ENCODE measurements at places on chromosomes 7 and 10. TPM values are rescaled to one million over a fixed set of nuclear protein-coding genes. Genes with fewer than 3 reads are reported as not detected.
A peak's percentile ranks its signal among the peaks of the same experiment; 100 is the strongest.

ZNF853 gene
- 16.6 TPM for polyA plus RNA-seq

ADRB1 gene
- polyA plus RNA-seq = 0.05 TPM

AKR1C1 gene
- 7.2 TPM for polyA plus RNA-seq

DNA sequence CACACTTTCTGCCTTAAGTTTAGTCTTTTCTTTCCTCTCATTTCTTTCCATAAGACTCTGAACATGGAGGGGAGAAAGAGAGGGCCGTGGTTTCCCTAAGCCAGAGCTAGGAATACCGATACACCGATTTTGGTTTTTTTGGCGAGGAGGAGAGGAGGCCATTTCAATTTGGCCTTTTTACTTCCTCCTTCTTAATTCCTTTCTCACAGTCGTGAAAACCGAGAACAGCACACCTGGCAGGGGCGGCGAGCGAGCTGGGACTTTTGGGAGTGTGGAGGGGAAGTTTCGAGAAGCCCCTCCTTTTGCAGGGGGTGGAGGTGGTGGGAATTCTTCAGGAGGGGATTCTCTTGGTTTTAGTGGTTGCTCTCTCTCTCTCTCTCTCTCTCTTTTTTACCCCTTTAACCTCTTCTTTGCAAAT is 6.2 kb downstream of the GATA3 start:
- no peak for DNase-seq

DNA sequence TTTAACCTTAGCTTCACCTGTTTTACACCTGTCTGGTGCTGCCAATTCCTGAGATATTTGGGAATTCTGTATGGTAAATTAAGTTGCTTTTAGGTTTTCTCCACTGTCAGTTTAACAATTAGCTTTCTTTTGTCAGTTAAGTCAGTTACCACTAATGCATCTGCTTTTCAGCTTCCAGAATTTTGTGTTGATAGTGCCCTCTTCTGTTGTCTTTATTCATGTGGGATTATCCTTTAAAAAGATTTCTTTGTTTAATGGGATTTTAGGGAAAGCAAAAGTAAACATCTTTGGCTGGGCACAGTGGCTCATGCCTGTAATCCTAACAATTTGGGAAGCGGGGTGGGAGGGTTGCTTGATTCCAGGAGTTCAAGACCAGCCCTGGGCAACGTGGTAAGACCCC is 8.1 kb downstream of the TFAM start:
- no peak for DNase-seq

- no peak for DNase-seq
These were observed 118.6 kb downstream of the PPP1R9A start for GRCh38 chr7:95026018-95026417.

DNA sequence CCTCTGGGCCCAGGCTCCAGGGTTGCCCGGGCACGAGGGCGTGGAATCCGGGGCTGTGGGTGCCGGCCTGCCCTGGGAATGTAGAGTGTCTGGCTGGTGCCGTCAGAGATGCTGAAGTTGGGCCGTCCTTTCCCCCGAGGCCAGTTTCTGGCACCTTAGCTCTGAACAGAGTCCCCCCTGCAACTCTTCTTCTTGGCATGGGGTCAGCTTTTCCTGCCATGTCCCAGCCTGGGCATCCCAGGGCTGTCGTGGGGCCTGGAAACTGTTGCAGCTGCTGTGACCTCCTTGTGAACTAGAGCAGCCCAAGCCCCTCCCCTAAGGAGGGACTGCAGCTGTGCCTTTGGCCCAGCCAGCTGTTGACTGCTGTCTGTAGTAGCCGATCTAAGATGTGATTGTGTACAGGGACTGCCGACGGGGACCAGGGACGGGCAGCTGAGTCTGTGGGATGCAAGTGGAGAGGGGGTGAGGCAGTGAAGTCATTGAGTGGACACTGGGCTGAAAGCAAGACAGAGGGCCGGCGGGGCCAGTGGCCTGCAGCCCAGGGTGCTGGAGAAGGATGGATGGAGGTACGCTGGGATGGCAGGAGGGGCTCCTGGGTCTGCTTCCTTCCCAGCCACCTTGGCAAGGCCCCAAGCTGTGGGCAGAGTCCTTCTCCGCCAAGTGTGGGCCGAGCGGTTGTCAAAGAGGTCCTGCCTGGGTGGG is 35.8 kb downstream of the GBX1 start:
- peak; percentile 51 for DNase-seq

- DNase-seq = no peak
These were observed 373.7 kb upstream of the MKI67 start for GRCh38 chr10:128499956-128500355.

DNA sequence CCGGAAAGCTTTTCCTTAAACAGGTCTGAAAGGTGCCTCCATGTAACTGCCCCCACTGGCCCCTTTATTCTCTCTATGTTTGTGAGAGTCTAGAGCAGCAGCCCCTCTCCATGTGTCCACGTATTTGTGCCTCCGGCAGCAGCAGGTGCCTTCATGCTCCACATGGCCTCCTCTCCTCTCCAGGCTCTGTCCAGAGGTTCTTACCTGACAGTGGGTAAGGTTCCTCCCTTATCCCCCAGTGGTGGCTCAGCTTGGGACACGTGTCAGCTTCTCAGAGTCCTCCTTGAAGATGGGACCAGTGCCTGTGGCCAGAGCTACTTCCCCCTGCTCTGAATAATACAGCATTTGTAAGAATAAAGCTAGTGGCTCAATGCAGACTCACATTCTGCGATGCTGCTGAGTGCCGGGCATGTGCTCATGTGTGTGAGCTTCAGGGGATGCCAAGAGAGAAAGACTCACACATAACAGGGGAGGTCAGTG is 7.9 kb downstream of the CALML3 start:
- DNase-seq = no peak

SEM1 gene
- 133 TPM for polyA plus RNA-seq

AKR1C8 gene
- not detected for polyA plus RNA-seq

GRCh38 chr7:82339958-82340357 is 103.6 kb downstream of the CACNA2D1 start:
- DNase-seq = no peak

DNA sequence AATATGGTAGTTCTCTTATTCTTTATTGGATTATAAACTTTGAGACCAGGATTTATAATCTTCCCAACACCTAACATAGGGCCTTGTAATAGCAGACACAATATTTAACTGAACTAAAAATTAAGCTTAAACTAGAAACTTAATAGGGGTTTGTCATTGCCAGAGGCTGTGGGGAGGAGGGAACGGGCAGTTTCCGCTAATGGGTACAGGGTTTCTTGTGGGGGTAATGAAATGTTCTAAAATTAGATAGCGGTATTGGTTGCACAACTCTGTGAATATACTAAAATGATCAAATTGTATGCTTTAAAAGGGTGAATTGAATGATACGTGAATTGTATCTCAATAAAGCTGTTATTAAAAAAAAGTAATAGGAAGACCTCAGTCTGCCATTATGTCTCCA is 45.4 kb downstream of the NT5C2 start:
- DNase-seq = no peak

DNA sequence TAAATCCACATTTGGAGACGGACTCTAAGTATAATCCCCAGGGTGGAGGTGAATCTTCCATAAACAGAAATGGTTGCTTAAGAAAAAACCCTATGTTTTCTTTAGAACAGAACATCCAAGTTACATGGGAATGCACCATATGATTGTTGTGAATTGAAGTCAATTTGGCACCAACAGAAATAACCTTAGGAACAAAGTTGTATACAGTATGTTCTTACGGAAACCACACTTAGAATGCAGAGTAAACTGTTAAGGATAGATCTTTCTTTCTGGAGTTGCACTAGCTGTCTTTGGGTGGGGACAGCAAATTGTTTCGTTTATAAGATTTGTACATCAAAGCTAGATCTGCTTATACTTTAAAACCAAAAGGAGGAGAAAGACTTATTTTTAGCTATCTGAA is 316.4 kb downstream of the PTEN start:
- DNase-seq = no peak

NAT16 gene
- not detected for polyA plus RNA-seq

DNA sequence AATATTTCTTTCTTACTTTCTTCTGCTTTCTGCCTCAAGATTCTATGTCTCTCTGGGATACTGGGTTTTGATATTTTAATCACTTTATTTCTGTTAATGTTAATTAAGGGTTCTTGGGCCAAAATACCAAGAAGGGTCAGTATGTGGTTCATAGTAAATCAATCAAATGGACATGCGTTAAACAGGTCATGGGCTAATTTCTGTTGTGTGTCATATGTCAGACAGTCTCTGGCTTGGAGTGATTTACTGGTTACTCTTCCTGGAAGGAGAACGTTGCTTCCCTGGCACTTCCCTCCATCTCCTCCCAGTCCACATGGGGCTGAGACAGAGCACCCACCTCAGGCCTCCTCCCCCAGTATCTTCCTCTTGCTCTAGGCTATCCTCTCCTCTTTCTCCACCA is 489.1 kb downstream of the SUGCT start:
- DNase-seq = no peak

EBF3 gene
- polyA plus RNA-seq = 57.0 TPM

XRCC2 gene
- 3.5 TPM for polyA plus RNA-seq

DNA sequence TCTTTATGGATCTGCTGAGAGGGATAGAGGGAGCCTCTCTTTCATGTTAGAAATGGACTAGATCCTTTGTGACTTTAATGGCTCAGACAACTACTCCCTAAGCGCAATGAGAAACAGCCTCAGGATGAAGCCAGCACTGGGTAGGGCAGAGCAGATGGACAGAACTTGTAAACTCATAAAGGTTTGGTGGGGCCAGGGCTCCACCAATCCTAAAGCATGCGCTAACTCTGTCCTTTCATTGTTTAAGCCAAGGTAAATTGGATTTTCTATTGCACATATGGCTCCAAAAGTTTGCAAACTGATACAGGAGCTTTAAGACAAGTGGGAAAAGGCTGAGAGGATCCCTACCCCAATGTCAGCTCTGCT is 178.1 kb upstream of the MEOX2 start:
- DNase-seq = no peak

DNA sequence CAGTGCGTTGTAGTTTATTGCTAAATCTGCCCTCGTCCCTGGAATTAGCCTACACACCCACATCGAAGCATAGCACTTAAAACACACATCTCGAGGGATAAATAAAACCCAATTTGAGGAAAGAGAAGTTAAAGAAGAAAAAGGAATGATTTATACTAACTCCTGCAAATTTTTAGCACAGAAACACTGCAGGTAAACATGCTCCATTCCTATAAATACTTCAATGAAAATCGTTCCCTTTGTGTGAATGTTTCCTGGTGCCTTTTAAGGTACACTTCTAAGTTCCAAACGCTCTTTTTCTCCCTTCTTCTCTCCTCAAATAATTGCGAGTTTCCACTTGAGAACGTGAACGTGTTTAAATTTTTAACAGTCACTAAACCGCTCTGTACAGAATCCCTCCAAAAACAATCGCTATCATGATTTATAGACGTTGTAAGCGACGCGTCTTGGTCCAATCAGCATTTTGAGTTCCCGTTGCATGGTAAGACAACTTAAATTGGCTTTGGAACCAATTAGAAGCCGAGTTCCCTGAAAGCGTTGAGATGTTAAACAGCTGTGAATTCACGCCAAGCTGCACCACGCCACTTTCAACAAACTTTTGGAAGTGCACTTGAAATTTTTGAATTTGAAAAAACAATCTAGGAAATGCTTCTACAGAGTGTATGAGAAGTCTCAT is 12.5 kb upstream of the EBLN1 start:
- no peak for DNase-seq

DNA sequence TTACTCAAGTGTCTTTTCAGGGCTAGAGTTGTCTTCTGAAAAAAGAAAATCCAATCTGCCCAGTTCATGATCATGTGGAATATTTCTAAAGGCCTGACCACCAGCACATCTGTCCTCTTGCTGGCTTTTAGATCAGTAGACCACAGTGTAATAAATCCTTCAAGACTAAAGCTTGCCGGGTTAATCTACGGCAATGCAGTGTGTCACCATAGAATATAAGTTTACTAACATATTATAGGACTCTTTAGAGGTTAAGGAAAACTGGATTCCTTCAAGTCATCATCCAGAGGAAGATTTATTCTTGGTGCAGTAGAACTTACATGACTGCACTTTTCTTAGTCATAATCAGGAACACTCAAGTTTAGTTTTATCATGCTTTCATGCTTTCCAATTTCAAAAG is 349.5 kb downstream of the SEMA3D start:
- no peak for DNase-seq

EPDR1 gene
- 109 TPM for polyA plus RNA-seq

PROSER2 gene
- polyA plus RNA-seq = 4.7 TPM

GRCh38 chr7:23044581-23044980 is 30.7 kb upstream of the HYCC1 start:
- DNase-seq = no peak

THAP5 gene
- 19.5 TPM for polyA plus RNA-seq

GRCh38 chr10:58781873-58782488 is 269.3 kb downstream of the BICC1 start:
- DNase-seq = peak; percentile 60

GNAT3 gene
- polyA plus RNA-seq = 0.11 TPM

GRCh38 chr10:104680467-104681401 is 39.6 kb downstream of the SORCS3 start:
- peak; percentile 2 for DNase-seq

- DNase-seq = no peak
These were observed 25.1 kb upstream of the GPR37 start for GRCh38 chr7:124790645-124791044.

GRCh38 chr7:105849122-105849855 is 27.1 kb downstream of the ATXN7L1 start:
- DNase-seq = no peak

GJD4 gene
- polyA plus RNA-seq = 4.2 TPM

- no peak for DNase-seq
These were observed 17.5 kb upstream of the BAG3 start for GRCh38 chr10:119633538-119634218.

GRCh38 chr7:72058579-72058978 is 353.6 kb downstream of the CALN1 start:
- no peak for DNase-seq

- peak; percentile 14 for DNase-seq
These were observed 627.4 kb downstream of the REEP3 start for GRCh38 chr10:64148607-64149006.

- DNase-seq = no peak
These were observed 10.8 kb upstream of the CSGALNACT2 start for GRCh38 chr10:43127442-43127841.

- no peak for DNase-seq
These were observed 27.8 kb downstream of the POU6F2 start for GRCh38 chr7:39005461-39005860.

CCDC7 gene
- 3.1 TPM for polyA plus RNA-seq

DBNL gene
- polyA plus RNA-seq = 37.0 TPM

DNA sequence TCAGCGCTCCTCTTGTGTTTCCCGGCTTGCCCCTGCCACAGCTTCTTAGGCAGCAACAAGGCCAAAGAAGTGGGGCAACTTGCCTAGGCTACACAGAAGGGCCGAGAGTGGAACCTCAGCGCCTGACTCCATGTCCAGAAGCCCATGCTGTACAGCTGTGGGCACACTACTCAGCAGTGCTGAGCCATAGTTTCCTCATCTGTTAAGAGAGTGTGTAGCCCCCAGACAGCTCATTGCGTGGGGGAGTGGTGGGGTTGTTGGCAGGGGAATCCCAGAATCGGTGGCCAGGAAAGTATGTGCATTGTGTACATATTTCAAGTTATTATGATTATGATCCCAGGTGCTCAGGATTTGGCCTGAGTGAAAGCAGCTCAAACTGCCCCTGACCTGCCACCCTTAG is 96.2 kb downstream of the CDH23 start:
- DNase-seq = no peak

- no peak for DNase-seq
These were observed 404.7 kb upstream of the PODXL start for GRCh38 chr7:131961054-131961680.

PNLIPRP3 gene
- not detected for polyA plus RNA-seq

- no peak for DNase-seq
These were observed 855.1 kb downstream of the LRMDA start for GRCh38 chr10:76286536-76286935.
